Effector CD4-positive, alpha-beta T cell (primary cell): ENCODE measurements at places on chromosomes 1 and 21.
A peak's percentile ranks its signal among the peaks of the same experiment; 100 is the strongest.

DNA sequence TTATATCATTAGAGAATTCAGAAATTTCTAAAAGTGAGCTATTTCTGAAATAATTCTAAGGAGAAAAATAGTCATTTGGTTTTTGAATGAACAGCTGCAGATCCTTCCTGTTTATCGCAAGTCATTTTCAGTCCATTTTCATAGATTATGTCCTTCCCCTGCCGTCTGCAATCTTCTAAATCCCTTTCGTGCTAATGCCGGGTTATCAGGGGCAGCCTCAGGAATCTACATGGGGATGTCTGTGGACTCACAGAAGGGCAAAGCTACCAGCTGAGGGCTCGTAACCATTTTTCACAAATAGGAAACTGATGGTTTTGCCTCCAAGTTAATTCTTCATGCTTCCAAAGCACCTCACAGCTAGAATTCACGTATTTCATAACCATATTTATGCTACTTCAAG lies 23.0 kb downstream of the RCAN3 start:
- DNase-seq = no peak

DNA sequence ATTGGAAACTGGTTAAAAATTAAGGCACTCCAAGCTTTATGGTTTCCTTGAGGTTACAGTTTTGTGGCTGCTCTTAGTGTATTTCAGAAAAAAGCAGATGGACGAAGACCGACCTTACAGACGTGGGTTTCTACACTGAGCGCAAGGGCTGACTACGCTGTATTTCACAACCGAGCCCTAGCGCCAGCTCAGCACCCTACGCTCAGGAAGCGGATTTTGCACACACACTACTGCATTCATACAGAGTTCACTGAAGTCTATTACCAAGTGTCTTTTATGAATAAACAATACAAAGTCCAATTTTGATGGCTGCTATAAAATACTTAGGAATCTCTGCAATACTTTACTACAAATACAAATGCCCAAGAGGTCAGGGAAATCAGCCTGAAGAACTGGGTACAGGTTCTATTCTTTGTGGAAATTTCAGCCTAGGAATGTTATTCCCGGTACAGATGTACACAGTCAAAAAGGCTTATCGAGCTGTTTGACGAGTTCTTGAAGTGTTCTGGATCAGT lies 23.8 kb downstream of the PTTG1IP start:
- DNase-seq = no peak

DNA sequence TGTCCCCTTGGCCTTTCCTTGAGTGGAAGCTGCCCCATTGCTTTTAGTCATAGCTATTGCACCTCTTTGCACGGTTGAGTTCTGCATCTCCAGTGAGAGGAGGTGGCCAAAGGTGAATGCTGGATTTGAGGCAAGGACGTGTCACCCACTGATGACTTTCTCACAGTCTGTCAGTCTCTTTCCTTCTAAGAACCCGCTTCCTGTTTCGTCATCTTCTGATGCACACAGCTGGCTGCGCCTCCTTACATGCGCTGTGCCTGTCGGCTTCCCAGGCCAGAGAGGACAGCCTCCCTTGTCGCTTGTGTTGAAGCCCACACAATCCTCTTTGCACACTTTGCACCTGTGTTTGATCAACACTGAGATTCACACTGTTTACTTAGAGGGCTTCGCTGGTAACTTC lies 41.8 kb upstream of the PWP2 start:
- DNase-seq = peak; percentile 84

- DNase-seq = no peak
These were observed 27.5 kb upstream of the STMN1 start for GRCh38 chr1:25933479-25934365.

- DNase-seq = no peak
These were observed 13.3 kb downstream of the LRP8 start for GRCh38 chr1:53314606-53315005.

DNA sequence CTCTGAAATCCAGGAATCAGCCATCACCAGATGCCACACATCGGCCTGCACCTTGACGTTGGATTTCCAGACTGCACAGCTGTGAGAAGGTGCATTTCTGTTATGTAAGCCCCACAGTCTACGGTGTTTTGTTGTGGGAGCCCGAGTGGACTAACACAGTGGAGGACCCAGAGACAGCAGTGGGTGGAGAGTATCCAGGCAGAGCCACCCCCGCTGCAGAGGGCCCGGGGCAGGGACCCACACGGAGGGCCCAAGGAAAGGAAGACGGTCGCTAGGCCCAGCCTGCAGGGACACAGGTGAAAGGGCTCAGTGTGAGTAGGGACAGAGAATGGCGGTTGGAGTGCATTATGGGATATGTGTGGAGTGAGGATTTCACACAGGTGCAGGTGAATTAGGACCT lies 288.3 kb upstream of the AJAP1 start:
- no peak for DNase-seq

DNA sequence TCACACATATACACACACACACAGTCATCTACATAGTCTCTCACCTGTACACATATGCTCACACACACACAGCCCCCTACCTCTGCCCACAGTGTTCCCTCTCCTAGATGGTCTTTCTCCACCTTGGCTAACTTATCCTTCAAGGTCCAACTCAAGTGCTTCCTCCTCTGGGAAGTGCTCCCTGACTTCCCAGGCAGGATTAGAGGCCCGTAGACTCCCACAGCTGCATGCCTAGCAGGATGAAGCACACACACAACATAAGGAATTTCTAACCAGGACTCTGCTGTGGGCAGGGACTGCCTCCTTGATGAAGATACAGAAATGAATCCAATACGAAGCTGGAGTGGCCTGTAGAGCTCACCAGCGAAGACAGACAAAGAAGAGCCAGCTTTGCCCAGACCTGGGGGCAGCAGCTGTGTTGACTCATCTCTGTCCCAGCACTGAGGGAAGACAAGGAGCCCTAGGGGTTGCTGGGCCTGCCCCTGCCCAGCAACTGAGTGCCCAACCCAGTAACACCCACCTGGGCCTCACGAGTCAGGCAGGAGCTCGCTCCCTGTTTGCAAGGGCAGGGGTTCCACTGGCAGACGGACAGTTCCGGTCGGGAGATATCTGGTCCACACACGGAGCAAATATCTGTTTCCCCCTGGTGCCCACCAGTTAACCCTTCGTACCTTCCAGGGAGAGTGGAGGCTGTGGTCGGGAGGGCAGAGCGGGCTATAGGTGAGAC lies 100.8 kb downstream of the DMRTB1 start:
- DNase-seq = no peak

GRCh38 chr21:38013741-38014140 lies 97.5 kb upstream of the KCNJ6 start:
- DNase-seq = no peak

DNA sequence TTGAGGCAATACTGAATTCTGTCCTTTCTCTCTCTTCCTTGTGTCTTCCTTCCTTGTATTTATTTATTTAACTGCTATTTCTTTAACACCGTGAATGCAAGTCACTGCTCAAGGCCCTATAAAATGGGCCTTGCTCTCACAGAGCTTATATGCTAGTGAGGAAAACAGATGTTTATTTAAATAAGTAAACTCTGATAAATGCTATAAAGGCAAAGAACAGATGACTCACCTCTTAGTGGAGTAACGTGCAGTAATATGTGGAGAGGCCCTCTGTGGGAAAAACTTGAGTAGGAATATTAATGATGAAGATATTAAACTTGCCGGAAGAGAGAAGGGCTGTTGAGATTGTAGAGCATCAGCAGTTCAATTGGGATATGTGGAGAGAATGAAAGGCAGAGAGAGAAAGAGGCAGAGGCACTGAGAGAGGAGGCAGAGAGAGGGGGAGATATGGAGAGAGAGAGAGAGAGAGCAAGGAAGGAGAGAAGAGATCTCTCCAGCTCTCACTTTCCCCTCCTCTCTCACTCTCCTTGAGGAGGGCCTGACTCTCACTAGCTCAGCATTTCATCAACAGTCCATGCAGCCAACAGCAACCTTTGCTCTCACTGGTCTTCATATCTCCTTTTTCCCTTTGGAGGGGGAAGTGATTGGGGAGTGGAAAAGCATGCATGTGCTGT lies 322.2 kb downstream of the LMX1A start:
- no peak for DNase-seq

- DNase-seq = no peak
These were observed 197.4 kb downstream of the RRAGC start for GRCh38 chr1:38662126-38662525.

DNA sequence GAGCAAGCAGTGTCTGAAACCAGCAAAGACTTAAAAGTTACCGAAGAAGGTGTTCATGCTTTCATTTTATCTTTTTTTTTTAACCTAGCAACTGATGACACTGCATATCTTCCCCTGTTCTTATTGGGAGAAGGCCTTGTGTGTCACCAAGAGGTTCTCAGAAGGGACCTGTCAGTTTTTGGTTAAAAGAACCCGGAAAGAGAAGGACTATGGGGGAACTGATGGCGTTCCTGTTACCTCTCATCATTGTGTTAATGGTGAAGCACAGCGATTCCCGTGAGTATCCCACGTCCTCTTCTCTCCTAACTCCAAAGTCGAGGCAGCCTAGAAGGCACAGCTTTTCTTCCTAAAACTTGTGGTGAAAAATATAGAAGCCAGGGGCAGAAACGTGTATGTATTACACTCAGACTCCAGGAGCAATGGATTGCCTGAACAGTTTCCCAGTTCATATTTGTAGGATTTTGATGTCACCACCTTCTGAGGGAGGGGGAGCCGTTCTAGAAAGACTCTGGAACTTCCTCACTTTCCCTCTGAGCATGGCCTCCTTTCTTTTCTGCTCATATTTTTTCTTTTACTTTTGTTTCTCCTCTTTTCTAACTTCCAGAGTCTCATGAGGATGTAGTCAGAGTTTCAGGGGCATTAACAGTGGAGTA lies at the start of gene MR1:
Gene MR1, plus strand, starts transcription at position 185 of the 653 bp plus-strand sequence. Its CDS starts 25 bp downstream, at position 210.
- DNase-seq = peak; percentile 37

DNA sequence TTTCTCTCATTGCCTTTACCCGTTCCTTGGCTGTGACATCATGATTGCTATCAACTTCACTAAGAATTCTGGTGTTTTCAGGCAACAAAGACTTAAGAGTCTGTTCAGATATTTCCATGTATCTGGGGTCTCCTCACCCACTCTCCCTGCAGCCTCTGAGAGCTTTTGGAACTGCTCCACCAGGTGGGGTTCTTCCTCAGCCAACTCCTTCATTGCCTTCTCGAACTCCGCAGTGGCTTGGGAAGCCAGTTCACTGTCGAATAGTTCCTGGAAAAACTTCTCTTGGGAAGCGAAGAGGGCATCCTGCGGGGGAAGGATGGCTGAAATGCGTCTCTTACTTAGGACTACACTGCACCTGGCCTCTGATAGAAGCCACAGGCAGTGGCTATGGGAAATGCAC lies 2.1 kb downstream of the PEX19 start:
- no peak for DNase-seq

DNA sequence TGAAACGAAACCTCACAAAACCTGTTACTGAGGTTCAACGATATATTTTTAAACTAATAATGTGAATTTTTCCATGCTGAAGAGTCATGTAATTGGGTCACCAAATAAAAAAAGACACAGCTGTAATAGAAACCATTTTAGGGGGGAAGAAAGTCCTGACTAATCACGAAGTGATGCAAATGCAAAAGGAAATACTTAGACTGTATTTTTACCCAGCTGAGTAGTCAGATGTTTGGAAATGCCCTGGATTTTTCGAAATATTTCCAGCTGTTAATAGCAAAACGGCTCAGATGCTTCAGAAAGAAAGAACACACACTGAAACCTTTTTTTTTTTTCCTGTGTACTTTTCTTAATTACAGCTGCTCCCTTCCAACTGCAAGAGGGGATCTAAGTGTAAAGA lies 210.3 kb downstream of the SETD4 start:
- no peak for DNase-seq

- no peak for DNase-seq
These were observed 24.7 kb downstream of the CD53 start for GRCh38 chr1:110897681-110898080.

DNA sequence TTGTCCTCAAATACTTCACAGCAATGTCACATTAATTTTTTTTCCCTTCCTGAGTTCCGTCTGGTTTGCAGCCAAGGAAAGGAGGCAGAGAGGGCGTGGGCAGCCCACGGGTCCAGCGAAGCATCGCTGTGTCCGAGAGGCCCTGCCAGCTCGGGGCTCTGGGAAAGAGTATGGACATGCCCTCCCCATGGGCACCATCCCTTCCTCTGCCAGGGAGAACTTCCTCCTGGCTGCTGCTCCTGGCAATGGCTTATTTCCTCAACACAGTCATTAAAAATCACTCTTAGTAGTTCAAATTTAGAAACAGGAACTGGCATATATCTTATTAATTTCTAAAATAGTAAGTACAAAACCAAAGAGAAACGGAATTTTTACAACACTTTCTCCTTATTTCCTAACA lies 115.4 kb downstream of the RIPK4 start:
- no peak for DNase-seq

DNA sequence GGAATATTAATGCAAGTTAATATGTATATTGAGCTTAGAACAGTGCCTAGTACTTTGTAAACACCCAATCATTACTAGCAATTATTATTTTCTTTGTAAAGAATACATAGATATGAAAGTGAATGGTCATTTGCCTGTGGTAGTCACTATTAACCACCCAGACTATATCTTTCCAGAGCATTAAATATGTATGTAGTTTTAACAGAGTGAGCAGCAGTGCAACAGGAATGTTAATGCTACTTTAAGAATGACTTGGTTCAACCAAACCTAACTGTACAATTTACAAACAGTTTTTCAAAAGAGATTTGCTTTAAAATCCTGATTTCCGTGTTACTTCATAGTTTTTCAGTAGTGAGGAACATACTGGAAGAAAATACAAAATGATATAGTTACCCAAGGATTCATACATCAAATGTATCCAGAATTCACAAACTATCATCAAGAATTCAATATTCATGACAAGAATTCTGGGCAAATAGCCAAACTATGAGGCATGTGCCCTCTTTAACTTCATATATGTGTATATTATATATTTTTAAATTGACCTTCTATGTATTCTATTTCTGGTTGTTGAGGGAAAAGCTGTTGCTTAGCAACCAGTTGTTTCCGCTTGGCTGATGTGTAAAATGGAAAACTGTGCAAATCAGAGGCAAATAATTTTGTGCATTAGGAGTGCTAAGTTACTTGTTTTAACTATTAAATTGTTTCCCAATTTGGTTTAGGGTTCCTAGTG lies 34.9 kb upstream of the IVNS1ABP start:
- no peak for DNase-seq

DNA sequence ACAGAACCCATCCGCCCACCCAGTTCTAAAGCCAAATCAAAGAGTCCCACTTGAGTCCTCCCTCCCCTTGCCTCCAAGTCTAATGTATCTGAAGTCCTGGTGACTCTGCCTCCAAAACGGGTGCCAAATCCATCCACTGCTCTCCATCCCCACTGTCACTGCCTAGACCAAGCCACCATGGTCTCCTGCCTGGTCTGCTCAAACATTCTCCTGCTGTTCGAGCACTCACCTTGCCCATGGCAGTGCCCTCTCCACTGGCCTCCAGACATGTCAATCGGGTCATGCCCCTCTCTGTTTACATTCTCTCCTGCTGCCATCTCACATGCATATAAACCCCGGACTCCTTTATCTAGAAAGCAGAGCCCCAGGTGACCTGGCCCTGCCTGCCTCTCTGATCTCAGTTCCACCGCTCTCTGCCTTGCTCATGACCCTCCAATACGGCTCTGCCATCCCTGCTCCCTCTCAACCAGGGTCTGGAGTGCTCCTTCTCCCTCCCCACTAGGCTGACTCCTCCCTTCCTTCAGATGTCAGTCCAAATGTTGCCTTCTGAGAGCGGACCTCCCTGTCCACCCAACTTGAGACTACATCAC lies 32.1 kb upstream of the MX1 start:
- DNase-seq = no peak

GRCh38 chr1:239630767-239631166 lies 244.4 kb downstream of the CHRM3 start:
- DNase-seq = no peak

- no peak for DNase-seq
These were observed 191.8 kb upstream of the DPYD start for GRCh38 chr1:98112626-98113025.
